ENCODE measurements at places on chromosomes 3 and 15.

- no peak for DNase-seq
Measured at GRCh38 chr15:62093809-62094208, 27.0 kb downstream of the C2CD4A start.

DNA sequence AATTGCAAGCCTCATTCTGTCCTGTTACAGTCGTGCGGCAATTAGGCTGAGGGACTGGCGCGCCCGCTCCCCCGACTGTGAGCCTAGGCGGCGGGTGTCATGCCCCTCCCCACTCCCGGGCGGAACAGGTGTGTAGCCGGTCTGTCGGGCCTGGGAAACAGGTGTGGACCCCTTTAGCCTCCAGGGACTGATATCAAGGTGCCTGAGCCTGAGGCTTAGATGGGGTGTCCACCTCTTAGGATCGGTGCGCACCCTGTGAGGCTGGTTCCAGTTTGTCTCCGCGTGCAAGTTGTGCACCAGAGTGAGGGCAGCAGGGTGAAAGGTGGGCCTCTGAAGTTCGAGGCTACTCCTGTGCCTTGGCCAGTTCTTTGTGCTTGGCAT, 686 bp downstream of the VPS8 start:
- no peak for DNase-seq

GRCh38 chr3:11626084-11626463, 17.6 kb downstream of the VGLL4 start:
- no peak for DNase-seq

DNA sequence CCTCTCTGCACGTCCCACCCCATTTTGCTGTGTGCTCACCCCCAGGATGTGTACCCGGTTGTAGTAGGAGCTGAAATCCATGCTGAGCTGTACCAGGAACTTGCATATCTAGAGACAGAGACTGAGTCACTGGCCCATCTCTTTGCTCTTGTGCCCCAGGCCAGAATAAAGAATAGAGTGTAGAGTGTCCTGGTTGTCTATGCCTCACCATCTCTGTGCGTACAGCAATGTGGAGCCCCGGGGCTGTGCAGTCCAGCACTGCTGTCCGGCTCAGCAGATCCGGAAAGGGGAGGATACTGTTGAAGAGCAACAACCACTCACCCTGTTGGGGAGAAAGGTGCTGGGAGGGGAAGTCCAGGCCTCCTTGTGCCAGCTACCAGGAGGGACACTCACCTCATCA, 2.6 kb downstream of the DALRD3 start:
- DNase-seq = no peak

DNA sequence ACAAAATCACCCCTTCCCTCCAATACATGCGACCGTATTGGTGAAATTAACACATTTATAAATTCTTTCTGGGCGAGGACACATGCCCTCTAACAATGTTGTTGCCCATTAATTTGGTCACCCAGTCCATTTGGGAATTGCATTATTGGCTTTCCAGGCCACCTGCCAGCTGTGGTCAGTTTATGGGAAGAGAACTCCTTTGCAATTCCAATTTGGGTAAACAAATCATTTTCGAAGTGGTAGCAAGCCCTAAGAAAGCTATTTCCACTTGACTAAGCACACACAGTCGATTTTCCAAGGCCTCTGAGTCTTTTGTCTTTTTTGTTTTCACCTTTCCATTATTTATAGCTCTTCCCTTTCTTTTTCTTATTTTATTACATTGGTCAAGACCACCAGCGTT, 362.3 kb upstream of the RGMA start:
- no peak for DNase-seq

- DNase-seq = no peak
Measured at GRCh38 chr3:102484-102883, 94.1 kb upstream of the CHL1 start.

- DNase-seq = no peak
Measured at GRCh38 chr3:39234651-39235050, 42.3 kb upstream of the XIRP1 start.

DNA sequence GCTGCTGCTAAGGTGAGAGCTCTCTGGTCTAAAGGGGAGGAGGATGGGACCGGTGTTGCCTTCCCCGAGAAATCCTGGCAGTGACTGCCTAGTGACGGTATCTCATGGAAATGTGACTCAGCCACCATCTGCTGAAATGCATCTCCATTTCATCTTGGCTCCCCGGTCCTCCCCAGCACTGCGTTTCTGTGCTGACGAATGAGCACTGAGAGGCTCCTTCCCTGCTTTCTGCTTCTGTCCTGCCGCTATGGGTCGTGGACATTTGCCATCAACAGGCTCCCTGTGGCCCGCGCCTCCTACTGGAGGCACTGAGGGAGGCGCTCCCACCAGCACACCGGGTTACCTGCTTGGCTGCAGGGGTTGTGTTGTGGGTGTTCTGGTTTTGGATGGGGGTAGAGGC, 13.5 kb upstream of the SEC13 start:
- DNase-seq = no peak

GRCh38 chr3:61594144-61594963, 33.0 kb downstream of the PTPRG start:
- no peak for DNase-seq

DNA sequence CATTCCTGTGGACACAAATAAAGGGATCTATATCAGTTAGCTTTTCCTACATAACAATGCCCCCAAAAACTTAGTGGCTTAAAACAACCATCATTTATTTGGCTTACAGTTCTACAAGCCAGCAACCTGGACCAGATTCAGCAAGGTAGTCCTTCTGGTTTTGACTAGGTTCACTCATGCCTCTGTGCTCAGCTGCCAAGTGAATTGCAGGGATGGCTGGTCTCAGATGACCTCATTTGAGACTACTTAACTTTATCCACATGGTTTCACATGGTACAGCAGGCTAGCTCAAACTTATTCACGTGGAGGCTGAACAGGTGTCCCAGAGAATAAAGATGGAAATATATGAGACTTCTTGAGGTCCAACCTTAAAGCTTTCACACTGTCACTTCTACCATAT, 119.3 kb upstream of the BFSP2 start:
- DNase-seq = no peak

GRCh38 chr15:38285456-38285855, 32.8 kb downstream of the SPRED1 start:
- no peak for DNase-seq

DNA sequence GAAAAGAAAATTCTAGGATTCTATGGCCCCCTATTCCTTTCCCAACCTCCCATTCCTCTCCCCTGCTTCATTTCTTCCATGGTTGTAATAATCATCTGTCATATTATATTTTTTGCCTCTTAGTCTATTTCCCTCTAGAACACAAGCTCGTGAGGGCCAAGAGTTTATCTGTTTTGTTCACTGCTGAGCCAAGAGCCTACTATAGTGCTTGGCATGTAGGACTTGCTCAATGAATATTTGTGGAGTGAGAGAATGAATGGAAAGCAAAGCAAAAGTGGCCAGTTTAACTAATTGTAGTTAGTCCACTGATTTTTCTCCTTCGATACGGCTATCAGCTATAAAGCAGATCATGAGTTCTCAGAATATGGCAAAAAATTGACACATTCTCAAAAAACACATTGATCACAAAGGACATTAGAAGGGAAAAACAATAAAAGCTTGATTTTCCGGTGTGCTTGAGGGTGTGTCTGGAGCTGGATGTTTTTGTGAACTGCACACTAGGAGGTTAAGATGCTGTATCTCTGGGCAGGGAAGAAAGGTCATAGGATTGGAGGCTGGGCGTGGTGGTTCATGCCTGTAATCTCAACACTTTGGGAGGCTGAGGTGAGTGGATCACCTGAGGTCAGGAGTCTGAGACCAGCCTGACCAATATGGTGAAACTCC, 25.0 kb upstream of the CTSH start:
- no peak for DNase-seq

GRCh38 chr3:31133541-31133940, 239.1 kb upstream of the GADL1 start:
- DNase-seq = no peak

GRCh38 chr3:72009851-72010443, 225.0 kb upstream of the PROK2 start:
- DNase-seq = no peak

GRCh38 chr15:75368689-75369239, 357 bp upstream of the MAN2C1 start:
- DNase-seq = no peak

DNA sequence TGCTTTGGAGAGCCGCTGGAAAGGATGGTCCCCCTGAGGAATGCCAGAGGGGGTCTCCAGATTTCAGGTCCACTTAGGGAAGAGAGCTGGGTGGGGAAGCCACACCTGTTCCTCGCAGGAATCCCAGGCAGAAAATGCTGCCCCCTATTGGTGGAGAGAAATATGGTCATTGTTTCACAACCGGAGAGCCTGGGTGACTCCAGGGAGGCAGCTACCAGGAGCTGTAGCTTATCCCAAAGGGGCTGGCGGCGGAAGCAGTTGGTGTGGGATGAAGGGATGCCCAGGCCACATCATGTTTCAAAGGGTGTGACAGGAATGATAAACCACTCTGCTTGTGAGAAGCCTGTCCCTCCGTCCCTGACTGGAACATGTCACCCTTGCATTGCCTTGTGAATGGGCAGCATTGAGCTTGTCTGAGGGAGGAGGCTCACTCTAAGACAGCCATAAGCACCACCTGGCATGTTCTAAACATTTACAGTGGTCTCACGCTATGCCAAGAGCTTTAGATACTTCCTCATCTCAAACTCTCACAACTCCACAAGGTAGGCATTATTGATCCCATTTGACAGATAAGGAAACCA, 34.5 kb downstream of the POMGNT2 start:
- peak; percentile 45 for DNase-seq

DNA sequence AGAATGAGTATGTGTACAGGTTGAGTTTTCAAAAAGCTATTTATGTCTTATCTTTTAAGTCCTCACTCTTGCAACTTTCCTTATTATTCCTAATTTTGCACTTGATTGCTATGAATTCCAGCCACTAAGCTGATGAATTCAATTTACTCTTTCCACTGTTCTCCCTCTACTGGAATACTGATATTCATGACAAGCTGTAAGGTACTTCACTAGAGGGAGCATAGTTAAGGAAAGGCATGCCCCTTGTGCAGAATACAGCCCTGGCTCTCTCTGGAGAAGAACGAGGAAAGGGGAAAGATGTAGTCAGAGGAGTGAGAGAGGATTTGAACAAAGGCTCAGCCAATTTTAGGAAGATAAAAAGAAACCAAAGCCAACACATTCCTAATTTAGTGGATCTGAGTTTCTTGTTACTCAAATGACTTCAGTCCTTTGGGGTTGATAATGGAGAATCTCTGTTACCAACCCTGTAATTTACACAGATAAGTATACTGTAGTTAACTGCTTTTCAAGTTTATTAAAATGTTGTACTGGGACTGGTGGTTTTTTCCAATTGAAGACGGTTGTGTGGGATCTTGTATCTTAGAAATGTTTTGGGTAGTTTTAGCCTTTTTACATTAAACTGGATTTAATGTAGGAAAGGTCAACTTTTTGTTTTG, 4.0 kb downstream of the SCAANT1 start:
- DNase-seq = no peak

DNA sequence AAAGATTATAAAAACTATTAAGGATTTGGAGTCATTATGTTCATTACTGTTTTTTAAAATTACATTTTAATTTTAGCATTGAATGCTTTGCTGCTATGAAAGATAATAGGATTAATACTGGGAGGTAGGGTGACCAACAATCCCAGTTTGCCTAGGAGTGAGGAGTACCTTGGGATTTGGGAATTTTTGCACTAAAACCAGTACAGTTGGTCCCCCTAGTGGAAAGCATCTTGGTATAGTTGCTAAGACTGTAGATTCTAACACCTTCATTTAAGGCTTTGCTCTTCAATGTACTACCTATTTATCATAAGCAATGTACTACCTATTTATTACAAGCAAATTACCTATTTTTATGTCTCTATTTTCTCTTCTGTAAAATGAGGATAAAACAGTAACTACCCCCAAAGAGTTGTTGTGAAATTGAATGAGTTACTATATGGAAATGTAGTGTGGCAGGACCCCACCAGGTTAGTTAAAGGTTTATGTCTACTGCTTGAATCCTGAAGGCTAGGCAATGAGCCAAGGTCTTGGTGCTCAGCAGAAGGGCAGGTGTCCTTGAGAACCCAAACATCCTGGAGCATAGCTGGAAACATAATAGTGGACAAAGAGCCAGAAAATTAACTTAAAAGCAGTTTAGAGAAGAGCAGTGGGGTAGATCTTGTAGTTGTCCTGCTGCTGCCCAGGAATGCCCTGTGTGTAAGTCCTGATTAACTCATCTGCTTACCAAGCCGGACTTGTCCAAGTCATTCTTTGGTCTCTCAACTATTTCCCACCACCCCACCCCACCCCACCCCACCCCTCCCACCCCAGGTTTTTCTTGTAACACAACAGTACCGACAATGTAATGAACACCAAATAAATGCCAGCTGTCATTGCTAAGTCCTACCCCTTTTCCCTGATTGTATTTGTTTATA, 49.2 kb upstream of the NMD3 start:
- peak; percentile 13 for DNase-seq

DNA sequence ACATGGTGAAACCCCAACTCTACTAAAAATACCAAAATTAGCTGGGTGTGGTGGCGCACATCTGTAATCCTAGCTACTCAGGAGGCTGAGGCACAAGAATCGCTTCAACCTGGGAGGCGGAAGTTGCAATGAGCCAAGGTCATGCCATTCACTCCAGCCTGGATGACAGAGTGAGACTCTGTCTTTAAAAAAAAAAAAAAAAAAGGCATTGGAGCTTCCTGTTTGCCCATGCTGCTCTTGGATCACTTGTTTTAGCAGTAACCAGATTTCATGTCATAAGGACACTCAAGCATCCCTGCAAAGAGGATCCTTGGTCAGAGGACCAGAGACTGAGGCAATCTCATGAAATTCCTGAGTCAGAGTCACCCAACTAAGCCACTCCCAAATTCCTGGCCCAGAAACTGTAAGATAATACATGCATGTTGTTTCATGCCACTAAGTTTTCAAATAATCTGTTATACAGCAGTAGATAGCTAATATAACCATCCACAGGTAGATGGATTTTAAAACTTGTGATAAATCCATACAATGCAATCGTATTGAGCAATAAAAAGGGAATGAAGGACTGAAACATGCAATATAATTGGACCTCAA, 82.0 kb upstream of the XXYLT1 start:
- DNase-seq = no peak

- DNase-seq = no peak
Measured at GRCh38 chr3:157329551-157329950, 107.1 kb upstream of the PTX3 start.

GRCh38 chr3:79848876-79849275, 81.1 kb upstream of the ROBO1 start:
- no peak for DNase-seq

DNA sequence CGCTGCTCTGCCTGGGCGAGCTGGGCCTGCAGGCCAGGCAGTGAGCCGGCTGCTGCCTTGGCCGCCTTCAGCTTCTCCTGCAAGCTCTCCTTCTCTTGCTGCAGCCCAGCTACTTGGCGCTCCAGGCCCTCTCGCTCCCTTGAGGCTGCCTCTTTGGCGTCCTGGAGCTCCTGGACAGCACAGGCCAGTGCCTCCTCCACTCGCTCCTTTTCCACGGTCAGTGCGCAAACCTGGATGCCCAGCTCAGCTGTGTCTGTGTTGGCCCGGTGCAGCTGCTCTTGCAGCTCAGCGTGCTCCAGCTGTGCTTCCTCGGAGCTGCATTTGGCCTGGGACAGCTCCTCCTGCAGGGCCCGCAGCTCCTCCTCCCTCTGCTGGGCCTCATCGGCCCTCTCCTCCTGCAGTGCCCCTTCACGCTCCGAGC, 23.1 kb downstream of the CXCR6 start:
- no peak for DNase-seq

- no peak for DNase-seq
Measured at GRCh38 chr15:74667975-74668374, 27.8 kb downstream of the EDC3 start.

- DNase-seq = no peak
Measured at GRCh38 chr3:133932009-133932408, 36.3 kb upstream of the RAB6B start.
